ENCODE measurements at places on chromosomes 4 and X.

- no peak for DNase-seq
Observed at GRCh38 chr4:76515975-76516843, 81.2 kb downstream of the SHROOM3 start.

DNA sequence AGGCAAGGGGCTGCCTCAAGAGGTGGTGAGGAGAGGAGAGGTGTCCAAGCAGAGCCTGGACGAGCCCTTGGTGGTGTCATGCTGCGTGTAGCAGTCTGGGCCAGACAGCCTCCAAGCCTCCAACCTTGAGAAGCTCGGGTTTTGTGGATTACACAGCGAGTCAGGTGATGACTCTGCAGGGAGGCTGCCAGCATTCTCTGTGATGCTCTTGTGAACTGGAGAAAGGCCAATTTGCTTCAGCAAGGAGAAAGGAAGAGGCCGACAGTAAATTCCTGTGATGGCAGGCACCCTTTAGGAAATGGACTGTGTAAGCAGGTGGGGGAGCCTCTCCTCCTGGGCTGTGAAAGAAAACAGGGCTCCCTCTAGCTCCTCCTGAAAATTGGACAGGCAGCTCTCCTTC lies 36.0 kb upstream of the CD99L2 start:
- DNase-seq: no peak

- no peak for DNase-seq
Observed at GRCh38 chr4:147678796-147679549, 5.0 kb downstream of the PRMT9 start.

- DNase-seq: no peak
Observed at GRCh38 chr4:1060121-1060520, 48.7 kb downstream of the FGFRL1 start.

GRCh38 chrX:138885886-138886285 lies 174.4 kb upstream of the FGF13 start:
- DNase-seq: no peak

- no peak for DNase-seq
Observed at GRCh38 chr4:27149541-27150212, 289.0 kb downstream of the STIM2 start.

DNA sequence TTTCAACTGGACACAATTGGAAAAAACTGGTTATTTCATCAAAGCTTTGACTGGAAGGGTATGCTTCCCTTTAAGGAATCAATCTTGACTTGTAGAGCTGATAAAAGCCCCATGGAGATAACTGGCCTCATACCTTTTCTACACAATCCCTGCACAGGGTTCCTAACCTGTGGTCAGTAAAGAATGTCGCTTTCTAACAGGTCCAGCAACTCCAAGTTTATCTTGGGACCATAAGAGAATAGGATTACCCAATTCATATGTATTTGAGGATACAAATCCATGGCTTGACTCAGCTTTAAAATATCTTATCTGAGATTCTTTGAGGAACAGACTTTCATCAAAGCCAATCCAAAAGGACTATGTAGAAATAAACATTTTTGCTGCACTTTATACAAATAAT lies 1399.8 kb upstream of the PABPC4L start:
- no peak for DNase-seq
